ENCODE measurements at places on chromosomes 4 and X.

DNA sequence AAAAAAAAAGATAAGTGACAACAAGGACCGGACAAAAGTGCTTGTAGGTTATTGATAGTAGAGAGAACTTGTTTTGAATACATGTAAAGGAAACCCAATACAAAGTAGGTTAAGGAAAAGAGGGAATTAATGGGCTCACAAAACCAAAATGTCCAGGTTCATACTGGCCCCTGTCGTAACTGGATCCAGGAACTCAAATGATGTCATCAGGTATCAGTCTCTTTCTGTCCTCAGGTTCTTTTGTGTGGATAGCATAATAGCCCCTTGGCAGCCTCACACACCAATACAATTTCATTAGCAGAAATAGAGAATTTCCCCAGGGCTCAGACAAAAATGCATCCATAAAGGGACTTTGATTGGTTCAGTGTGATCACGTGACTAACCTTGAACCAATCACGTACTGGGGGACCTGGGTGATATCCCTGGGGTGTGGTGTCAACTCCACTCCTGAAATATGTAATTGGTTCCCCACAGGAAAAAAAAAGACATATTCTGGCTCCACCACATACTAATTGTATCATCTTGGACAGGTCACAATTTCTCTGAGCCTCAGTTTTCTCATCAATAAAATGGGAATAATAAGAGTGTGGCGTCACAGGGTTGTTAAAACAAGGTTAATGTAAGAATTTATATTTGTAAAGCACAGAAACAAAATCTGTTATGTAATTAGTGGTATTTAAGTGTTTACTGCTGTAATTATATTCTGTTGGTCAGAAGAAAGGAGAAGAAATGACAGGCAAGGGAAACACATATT lies 174.8 kb downstream of the PDGFRA start:
- no peak for DNase-seq

DNA sequence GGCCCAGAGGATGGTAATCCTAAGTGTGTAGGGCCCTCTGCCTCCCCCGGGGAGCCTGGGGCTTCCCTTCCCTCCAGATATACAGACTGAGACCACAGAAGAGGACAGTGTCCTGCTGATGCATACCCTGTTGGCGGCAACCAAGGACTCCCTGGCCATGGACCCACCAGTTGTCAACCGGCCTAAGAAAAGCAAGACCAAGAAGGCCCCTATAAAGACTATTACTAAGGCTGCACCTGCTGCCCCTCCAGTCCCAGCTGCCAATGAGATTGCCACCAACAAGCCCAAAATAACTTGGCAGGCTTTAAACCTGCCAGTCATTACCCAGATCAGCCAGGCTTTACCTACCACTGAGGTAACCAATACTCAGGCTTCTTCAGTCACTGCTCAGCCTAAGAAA lies 1.9 kb downstream of the TRO start:
- no peak for DNase-seq

GRCh38 chrX:46204721-46205422 lies 340.3 kb downstream of the ZNF674 start:
- no peak for DNase-seq

GRCh38 chr4:5971078-5971450 lies 47.2 kb downstream of the C4orf50 start:
- DNase-seq = no peak

- DNase-seq = no peak
Observed at GRCh38 chr4:180363815-180364214, 1879.4 kb upstream of the TENM3 start.

- DNase-seq = no peak
Observed at GRCh38 chr4:37674439-37674838, 11.7 kb downstream of the RELL1 start.

DNA sequence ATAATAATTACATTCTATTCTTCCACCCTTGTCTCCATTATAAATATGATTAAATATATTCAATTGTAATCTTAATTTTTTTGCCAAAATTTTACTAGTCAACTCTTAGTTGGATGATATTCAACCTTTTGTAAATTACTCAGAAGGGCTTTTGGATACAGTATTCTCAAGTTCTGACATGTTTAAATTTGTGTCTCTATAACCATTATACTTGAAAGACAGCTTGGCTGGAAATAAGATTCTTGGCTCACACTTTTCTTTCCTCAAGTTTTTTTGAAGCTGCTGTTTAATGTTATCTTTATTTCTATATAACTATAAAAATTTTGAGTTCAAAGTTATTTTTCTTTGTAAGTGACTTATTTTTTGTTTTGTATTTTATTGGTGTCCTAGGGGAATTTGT lies 214.4 kb downstream of the ARAP2 start:
- no peak for DNase-seq

- no peak for DNase-seq
Observed at GRCh38 chrX:102008901-102009300, 77.1 kb upstream of the ZMAT1 start.

- no peak for DNase-seq
Observed at GRCh38 chr4:71855944-71856343, 72.1 kb upstream of the GC start.

- DNase-seq = no peak
Observed at GRCh38 chr4:25154594-25155265, 5.5 kb downstream of the SEPSECS start.

DNA sequence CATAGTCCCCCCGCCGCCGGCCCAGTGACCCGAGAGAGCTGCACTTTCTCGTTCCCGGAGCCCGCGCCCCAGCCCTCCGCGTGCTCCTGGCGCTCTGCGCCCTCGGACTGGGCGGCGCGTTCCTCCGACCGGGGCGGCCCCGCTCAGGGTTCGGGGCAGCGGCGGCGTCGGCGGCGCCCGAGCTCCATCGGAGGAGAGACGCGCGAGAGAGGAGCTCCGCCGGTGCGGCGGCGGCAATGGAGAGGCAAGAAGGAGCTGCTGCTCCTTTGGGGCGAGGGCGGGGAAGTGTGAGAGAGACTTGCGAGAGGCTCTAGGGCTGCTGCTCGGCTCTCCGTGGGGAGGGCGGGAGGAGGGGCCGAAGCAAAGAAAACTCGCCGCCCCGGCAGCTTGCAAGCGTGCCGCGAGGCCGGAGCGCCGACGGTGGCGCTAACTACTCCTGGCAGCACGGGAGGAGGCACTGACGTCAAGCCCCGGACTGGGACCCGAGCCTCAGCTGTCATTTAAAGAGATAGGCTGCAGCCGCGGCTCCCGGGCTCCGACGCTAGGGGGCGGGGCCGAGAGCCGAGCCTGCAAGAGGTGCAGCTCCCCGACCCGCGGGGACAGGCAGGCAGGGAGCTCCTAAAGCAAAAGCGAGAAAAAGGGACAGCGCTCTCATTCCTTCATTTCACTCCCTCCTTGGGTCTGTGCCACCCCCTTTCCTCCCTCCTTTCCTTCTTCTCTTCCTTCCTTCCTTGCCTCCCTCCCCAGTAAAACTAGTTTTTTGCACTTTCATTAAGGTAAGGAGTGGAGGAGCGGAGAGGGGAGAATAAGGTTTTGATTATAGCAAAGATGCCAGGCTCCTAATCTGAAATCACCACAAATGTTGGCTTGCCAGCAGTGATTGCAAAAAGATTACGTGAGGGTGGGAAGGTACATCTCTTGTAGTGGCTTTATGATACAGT lies at the start of gene KCTD8:
Gene KCTD8, minus strand, starts transcription at position 289 of the 941 bp plus-strand sequence.
- peak; percentile 23 for DNase-seq

DNA sequence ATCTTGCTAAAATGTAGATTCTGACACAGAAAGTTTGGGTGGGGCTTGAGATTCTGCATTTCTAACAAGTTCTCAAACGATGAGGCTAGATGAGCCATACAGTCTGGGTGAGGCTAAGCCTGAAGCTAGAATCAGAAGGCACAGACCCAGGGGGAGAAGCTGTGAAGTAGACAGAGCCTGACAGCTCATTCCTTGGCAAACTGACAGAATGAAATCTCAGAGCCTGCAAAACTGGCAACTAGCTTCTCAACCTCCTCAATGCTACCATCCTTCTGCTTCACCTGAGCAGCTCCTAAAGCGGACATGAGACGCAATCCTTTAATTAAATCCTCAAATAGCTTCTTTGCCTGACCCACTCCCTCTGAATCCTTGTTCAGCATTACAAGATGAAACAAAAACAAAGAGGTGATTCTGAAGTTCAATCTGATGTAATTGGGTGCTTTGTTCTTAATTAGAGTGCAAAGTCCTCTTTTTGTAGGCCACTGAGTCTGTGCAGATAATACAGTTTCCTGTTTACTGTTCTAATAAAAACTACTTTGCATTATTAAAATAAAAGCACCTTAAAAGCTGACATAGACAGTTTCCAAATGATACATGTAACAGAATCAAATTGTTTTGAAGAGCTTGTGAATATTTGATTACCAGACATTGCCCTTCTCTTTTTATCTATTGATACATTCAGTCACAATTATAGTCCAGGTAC lies 71.0 kb upstream of the BMP2K start:
- DNase-seq = no peak

DNA sequence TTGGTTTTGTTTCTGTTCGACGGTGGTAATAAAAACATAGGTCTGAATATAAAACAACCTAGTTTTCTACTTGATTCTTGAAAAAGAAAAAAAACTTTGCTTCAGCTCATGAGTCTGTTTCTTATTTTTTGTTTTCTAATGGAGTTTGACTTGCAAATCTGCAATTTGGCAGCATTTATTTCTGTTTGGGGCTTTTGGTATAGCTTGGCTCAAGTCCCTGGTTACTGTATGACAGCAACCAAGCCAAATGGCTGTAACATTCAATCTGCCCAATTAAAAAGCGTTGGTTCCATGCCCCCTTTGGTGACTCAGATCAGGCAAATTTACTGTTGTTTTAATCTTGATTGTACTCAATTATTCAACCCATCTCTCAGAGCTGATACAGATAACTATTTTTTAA lies 263.4 kb downstream of the GRIA3 start:
- no peak for DNase-seq

DNA sequence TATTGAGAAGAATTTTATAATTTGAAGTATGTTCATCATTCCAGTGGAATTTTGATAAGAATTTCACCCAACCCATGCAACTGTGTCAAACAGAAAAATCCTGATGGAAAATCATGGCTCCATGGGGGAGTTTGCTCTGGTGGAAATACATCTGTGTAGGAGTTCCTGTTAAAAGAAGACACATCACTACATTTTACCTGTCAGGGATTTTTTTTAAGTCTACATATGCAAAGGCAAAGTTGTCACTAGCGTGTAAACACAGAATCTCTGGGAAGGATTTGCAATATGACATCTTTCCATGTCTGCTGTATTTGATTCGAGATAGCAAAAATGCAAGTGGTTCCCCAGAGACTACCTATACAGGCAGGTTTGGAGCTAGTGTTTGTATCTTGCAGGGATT lies 581.0 kb downstream of the KCNIP4 start:
- no peak for DNase-seq

DNA sequence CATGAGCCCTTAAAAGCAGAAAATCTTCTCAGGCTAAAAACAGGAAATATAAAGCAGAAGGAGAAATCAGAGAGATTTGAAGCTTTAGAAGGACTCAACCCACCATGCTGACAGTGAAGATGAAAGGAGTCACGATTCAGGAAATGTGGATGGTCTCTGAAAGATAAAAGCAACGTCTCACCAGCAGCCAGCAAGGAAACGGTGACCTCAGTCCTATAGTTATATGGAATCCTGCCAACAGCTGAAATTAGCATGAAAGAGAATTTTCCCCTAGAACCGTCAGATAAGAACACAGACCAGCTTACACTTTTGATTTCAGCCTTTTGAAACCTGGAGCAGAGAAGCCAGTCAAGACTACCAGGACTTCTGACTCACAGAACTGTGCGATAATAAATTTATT lies 715.7 kb upstream of the HTR2C start:
- DNase-seq = no peak
